ENCODE measurements at places on chromosomes 7 and 10.

- DNase-seq = no peak
These were observed 108.0 kb downstream of the MKX start for GRCh38 chr10:27637601-27638000.

- DNase-seq = no peak
These were observed 10.7 kb upstream of the FHIP2A start for GRCh38 chr10:114810926-114811325.

- peak; percentile 58 for DNase-seq
These were observed 68.1 kb downstream of the EXOC6 start for GRCh38 chr10:92916433-92916832.

DNA sequence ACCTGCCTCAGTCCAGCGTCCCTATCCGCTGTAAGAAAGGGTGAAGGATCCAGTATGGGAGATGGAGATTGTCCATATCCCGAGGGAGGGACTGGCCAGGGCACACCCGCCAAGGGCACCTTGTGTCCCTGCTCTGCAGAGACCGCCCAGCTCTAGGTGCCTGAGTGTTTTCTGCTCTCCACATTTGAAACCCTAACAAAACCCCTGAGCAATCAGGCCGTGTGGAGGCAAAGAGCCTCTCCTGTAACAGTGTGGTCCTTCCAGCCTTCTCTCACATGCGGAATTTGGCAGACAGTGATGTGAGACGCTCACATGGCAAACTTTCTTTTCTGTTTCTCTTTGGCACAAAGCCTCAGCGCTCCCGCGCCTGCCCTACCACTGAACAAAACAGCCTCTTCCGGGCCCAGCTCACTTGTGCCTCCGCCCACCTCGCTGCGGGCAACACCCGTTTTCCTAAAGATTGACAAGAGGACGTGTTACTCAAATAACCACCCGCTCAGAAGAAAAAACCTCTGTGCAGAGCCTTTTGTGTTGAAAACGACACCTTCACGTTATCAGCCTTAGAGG lies 514.8 kb downstream of the DNAJB6 start:
- DNase-seq = no peak

All from GM23338 (cell line).